ENCODE measurements at places on chromosomes 11 and 22.
A peak's percentile ranks its signal among the peaks of the same experiment; 100 is the strongest.

GRCh38 chr11:65537620-65538231, 12.8 kb downstream of the SCYL1 start:
- no peak for DNase-seq

GRCh38 chr11:72305891-72306585, 62.1 kb upstream of the PHOX2A start:
- no peak for DNase-seq

DNA sequence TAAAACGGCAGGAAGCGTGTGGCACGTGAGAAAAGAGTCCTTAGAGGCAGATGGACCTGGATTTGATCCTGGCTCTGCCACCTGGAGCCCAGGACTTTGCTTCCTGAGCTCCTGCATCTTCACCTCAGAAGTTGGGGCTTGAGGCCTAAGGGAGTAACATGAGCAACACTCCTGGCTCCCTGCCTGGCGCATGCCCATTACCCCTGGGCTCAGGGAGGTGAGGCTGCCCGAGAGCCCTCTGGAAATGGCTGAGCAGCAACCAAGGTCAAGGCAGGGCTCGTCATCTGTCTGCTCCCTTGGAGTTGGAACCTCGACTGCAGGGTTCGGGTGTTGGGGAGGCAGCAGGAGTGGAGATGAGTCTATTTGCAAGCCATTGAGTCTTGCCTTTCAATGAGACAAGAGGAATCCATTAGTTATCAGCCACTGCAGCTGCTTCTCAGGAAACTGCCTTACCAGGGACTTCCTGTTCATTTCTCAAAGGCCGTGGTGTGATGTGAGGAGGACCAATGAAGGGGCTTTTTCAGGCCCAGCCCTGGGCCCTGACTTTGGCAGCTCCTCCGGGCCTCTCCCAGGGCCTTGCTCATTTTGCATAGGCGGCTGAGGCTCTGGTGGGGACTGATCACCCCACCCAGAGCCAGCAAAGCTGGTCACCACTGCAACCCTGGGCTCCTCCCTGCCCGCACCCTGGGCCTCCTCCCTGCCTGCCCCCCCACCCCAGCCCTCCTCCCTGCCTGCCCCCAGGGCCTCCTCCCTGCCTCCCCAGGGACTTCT, 6.4 kb downstream of the FADS2 start:
- DNase-seq, result no peak

- no peak for DNase-seq
These were observed 44.9 kb upstream of the ARFGAP3 start for GRCh38 chr22:42901790-42902508.

DNA sequence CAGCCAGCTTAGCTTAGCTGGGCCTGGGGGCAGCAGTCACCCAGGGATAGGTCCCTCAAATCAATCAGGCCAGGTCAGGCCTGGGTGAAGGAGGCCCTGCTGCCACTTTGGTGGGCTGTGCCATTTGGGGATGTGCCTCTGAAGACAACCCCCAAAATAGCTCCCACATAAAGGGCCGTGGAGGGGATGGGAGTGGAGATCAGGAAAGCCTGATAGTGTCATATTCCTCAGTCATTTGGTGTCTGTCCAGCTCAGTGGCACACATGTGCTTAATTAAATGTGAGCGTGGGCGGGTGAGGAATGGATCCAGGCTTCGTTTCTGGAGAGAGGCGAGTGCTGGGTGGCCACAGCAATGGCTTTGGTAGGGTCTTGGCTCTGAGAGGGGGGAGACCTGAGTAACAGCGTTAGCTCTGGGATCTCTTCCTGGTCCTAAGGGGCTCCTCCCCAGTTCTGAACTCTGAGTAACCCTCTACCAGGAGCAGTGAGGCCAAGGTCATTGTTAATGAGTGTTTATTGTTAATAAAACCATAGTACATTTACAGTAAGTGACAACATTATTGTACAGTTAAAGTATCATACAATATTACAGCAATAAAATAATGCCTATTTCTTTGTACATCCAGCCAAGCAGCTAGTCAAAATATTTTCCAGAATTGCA, 45.2 kb downstream of the NAT10 start:
- no peak for DNase-seq

DNA sequence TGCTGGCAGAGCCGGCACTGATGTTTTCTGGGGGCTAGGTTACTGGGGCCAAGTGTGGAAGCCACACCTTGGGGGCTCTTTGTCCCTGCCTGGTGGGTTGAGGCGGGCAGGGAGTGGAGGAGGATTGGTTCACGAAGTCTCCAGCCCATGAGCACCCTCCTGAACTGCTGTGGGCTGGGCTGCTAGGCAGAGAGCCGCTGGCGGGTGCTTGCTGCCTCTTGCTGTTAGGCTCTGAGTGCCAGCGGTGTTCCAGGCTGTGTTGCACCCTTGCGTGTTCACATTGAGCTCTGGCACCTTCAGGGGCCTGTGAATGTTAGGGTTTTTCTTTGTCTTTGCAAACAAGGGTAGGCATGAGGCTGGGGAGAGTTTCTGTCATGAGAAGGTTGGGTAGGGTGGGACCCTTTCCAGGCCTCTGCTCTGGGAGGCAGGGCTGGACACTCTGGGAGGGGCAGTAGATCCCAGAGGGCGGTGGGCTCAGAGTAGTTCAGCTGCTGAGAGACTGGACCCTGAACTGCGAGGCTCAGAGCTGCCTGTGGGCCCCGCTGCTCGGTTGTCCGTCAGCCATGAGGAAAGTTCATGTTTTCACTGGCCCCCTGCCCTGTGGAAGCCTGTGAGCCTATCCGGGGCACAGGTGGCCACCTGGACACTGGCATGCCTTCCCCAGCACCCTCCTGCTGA, 24.0 kb upstream of the TMEM191C start:
- no peak for DNase-seq

GRCh38 chr22:30196141-30196879, 50.2 kb downstream of the LIF start:
- DNase-seq, result peak; percentile 22

DNA sequence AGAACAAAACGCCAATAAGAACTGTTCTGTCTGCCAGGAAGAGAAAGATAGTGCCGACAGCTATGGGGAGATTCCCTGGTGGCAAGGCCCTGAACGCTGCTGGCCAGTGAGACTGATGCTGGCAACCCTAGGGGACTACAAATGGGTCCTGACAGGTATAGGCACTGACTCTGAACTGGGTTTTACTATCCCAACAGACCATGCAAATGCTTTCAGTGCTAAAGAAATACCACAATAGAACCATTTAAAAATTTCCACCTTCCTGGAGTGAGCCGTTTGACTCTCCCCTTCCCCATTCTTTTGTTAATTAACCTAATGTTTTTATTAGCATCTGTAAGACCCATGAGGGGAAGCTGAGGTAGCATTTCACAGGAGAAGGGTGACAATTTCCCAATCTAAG, 25.7 kb downstream of the USP28 start:
- DNase-seq, result no peak

DNA sequence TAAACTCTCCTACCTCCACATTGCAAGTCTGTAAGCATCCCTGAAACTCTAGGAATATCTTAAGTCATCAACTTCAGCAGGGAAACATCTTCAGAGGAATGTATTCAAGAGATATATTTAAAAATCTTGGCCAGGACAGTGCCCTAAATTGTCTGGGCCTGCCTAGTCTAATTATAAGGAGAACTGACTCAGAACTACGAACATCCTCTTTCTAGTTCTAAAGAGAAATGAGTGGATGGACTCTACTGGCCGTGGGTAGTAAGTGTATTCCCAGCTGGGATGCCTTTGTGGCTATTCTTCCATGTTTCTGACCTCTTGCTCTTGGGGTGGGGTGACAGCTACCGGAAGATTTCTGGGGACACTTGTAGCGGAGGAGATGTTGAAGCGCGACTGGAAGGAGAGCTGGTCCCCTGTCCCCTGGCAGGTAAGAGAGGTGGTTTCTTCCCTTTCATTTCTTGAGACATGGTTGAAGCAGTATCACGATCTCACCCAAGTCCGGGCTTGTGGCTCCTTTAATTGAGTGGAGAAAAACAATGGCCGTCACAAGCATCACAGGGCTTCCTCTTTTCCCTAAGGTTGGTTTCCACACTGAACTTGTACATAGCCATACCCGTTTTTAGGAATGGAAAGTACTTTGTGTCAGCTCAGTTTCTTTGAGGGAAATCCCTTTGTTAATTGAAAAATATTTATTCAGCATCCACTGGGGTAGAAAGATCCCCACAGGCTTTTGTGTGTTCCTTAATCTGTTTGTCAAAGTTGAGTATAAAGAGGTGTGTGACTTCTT, 97.7 kb upstream of the SORL1-AS1 start:
- no peak for DNase-seq

DNA sequence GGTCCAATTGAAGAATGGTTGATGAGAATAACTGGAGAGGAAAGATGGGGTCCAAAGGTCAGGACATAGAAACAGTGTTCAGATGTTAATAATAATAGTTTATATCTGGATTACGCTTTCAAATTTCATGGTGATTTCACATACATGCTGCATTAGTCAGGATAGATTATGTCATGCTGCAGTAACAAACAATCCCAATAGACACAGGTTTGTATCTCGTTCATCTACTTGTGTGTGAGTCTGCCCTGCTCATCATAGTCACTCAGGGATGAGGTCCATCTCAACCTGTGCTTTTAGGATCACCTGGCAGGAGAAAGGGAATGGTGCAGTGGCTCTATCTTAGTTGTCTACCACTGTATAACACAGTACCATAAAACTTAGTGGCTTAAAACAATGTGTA, 48.0 kb upstream of the PLET1 start:
- no peak for DNase-seq

GRCh38 chr11:66592457-66593302, at the start of the genes CCDC87 and CCS:
CCDC87 (minus strand) TSS chr11:66593063; CDS start chr11:66593015, 48 bp downstream.
CCS (plus strand) TSS chr11:66593185; CDS start chr11:66593262, 77 bp downstream.
- DNase-seq, result peak; percentile 97

DNA sequence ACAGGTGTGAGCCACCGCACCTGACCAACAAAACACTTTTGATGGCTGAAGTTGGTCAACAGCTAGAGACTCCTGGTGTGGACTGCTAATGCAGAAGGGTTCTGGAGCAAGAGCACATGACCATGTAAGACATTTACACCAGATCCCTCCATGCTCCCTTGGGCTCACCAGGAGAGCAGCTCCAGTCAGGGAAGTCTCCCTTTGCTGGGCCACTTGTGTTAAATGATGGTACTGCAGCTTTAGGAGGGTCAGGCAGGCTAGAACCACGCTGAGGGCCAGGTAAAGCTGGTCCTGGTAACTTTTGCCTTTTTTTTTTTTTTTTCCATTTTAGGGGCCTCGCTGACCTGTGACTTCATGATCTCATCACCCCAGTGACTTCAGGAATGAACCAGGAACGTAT, 146.4 kb downstream of the FBXO7 start:
- DNase-seq, result no peak

DNA sequence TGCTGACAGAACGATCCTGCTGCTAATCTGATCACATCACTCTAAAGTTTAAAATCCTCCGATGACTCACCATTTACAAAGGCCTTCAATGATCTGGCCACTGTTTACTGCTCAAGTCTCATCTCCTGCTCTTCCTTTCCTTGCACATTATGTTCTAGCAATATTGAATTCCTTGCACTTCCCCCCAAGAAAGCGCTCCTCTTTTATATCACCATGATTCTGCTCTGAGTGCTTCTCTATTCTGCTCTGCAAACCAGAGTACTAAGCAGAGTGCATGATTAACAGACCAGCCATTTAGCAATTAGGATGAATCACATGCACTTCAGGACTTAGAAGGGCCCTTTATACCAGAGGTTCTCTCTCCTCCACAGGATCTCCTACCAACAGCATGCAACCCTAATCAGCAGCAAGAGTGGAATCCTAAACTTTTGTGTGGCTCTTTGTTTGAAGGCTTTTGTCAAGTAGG, 1122.8 kb upstream of the CCDC90B start:
- DNase-seq, result no peak

- DNase-seq, result no peak
These were observed 404.2 kb downstream of the LUZP2 start for GRCh38 chr11:24900960-24901549.

GRCh38 chr11:47378836-47379170, 456 bp upstream of the SPI1 start:
- DNase-seq, result no peak

GRCh38 chr11:25350899-25351803, 854.3 kb downstream of the LUZP2 start:
- DNase-seq, result no peak

DNA sequence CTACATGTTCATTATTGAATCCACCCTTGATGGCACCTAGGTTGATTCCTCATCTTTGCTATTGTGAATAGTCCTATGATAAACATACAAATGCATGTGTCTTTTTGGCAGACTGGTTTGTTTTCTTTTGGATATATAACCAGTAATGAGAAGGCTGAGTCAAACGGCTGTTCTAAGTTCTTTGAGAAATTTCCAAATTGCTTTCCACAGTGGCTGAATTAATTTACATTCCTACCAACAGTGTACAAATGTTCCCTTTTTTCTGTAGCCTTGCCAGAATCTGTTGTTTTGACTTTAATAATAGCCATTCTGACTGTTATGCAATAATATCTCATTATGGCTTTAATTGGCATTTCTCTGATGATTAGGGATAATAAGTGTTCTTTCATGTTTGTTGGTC, 184.9 kb downstream of the CASP12 start:
- DNase-seq, result no peak

- DNase-seq, result no peak
These were observed 8.5 kb upstream of the DENND5A start for GRCh38 chr11:9273376-9274336.

GRCh38 chr11:114091516-114092397, 32.2 kb downstream of the ZBTB16 start:
- no peak for DNase-seq

GRCh38 chr22:24285245-24285644, 14.6 kb downstream of the SPECC1L start:
- no peak for DNase-seq

DNA sequence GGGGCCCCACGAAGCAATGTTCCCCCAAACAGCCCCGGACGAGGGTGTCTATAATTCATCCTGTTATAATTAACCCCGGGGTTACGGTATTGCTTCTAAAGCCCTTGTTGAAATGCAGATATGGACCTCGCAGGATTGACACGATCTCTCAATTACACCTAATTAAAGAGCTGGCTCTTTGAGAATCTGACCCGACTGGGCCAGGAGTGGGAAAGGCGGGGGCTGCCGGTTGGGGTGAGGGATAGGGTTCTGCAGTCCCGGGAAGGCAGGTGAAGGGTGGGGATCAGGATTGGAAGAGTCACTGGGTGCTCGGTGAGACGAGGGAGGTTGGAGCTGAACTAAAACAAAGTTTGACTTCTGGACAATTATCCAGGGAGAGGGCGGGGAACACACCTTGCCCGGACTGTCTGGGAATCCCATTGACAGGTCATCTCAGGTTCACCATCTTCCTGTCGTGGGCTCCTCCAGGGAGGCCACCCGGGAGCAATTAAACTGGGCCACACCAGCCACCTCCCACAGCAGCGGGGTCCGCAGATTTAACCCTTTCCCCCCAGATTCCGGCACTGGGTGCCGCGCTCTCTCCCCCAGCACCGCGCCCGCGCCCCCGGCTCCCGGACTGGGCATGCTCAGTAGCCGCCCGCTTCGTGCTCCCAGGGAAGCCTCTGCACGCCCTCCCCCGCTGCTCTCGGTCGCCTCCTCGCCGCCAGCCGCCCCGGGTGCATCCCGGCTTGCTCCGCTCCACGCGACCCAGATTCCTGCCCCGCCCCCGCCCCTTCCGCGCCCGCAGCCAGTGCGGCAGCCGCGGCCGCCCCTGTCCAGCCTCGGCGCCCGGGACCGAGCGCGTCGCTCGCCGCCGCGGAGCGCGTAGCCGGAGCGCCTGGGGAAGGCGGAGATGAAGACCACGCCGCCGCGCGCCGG, at the start of gene ELMOD1:
ELMOD1 (plus strand) TSS at position 688 of the 918 bp plus-strand sequence. CDS start 27,043 bp downstream, outside the sequence.
- DNase-seq, result peak; percentile 17
